PC-3 (cell line): ENCODE measurements at places on chromosomes 5 and 9.
A peak's percentile ranks its signal among the peaks of the same experiment; 100 is the strongest.

- no peak overlapping the region for H3K27ac ChIP-seq
- DNase-seq = no peak
- H3K4me1 ChIP-seq = no peaks in the 10 kb centered on the region
- no peaks in the 10 kb centered on the region; the same call in 1 of the 2 replicates for H3K36me3 ChIP-seq
These were observed 41.9 kb downstream of the HSDL2 start for GRCh38 chr9:112421771-112422222.

DNA sequence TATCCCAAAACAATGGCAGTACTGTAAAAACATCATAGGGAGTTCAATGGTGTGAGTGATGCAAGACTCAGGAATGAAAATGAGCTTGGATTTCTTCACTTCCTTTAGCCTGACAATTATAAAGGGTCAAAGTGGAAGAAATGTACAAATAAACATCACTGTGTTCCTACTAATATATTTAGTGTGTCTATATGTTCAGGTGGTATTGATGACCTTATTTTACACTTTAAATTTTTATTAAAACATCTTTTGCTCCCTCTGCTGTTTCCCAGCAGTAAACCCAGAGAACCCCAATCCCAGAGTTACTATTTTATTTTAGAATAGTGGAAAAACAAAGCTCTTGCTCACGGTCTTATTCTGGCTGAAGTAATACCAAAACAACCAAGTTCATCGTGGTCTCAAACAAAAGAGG is 2.0 kb downstream of the LOX start:
- H3K36me3 ChIP-seq = no peaks in the 10 kb centered on the region
- H3K27ac ChIP-seq = no peak overlapping the region
- H3K4me3 ChIP-seq = no peak overlapping the region
- peaks cover 10% of the 10 kb centered on the region; the same call in 1 of the 2 replicates for H3K4me1 ChIP-seq

GRCh38 chr9:134559013-134559412 is 82.6 kb upstream of the COL5A1 start:
- no peaks in the 10 kb centered on the region for H3K4me1 ChIP-seq
- no peak overlapping the region for H3K4me3 ChIP-seq
- DNase-seq = no peak
- no peaks in the 10 kb centered on the region for H3K27me3 ChIP-seq
- H3K36me3 ChIP-seq = no peaks in the 10 kb centered on the region
- H3K27ac ChIP-seq = no peak overlapping the region

- no peak overlapping the region for H3K27ac ChIP-seq
- H3K4me3 ChIP-seq = no peak overlapping the region
- H3K36me3 ChIP-seq = no peaks in the 10 kb centered on the region
- H3K27me3 ChIP-seq = no peaks in the 10 kb centered on the region
- no peaks in the 10 kb centered on the region for H3K4me1 ChIP-seq
- no peak for DNase-seq
These were observed 261.2 kb upstream of the PIK3R1 start for GRCh38 chr5:67954351-67954750.

- DNase-seq = peak; percentile 50
- peak overlapping the region; percentile 23 for H3K27ac ChIP-seq
- H3K27me3 ChIP-seq = no peaks in the 10 kb centered on the region
- H3K4me3 ChIP-seq = no peak overlapping the region
- H3K4me1 ChIP-seq = peaks cover 14% of the 10 kb centered on the region
These were observed 218.5 kb downstream of the TAF11L14 start for GRCh38 chr5:17852740-17853139.
